ENCODE measurements at places on chromosomes 4 and X.

- DNase-seq: peak; percentile 54
Observed at GRCh38 chr4:1628892-1629698, 55.0 kb downstream of the FAM53A start.

DNA sequence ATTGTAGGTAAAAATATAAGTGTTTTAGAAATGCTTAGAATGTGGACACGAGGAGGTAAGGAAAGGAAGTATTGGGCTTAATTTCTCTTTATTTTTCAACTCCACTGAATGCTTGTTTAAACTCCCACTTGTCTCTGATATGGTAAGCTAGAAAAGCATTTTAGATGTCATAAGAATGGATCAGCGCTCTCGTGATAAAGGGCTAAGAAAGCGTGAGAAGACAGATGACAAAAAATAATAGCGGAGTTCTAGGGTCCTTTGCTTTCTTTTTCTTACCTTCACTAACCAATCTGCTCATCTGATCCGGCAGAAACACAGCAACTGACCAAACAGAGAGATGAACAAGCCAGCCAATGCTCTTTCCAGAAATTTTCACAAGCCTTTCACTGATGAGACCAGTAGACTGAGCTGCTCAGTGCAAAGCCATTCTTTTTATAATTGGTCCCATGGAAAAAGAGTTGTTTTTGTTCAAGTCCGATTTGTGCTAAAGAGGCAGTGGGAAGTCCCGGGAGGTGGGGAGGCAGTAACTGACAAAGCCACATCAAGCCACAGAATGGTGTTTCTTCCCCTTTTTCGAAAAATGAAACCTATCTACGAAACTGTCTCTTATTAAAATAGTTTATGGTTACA lies at the start of gene TASL:
TASL (minus strand) TSS at position 405 of the 630 bp plus-strand sequence. CDS start 17,411 bp downstream, outside the sequence.
- no peak for DNase-seq

GRCh38 chr4:166501941-166502382 lies 628.9 kb downstream of the TLL1 start:
- no peak for DNase-seq

DNA sequence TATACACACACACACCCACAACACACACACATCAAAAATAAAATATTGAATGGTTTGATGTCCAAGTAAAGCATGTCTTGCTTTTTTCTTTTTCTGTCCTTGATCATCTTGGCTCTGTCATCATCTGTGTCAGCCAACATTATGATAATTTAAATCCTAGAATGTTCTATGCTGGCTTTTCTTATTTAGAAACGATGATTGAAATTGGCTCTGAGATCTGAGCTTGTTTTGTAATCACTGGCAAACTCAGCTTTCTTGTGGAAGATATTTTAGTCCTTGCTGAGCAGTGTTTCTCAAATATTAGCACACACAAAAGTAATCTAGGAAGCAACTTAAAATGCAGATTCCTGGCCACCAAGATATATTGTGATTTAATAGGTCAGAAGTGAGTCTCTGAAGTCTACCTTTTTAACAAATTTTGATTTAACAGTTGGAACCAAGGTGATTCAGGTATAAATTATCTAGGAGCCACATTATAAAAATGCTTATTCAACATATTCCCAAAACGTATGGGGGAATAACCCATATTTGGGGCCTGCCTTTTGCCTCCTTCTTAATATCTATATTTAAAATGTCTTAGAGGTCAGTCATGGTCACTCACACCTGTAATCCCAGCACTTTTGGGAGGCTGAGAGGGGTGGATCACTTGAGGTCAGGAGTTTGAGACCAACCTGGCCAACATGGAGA lies 24.0 kb upstream of the DSPP start:
- no peak for DNase-seq

DNA sequence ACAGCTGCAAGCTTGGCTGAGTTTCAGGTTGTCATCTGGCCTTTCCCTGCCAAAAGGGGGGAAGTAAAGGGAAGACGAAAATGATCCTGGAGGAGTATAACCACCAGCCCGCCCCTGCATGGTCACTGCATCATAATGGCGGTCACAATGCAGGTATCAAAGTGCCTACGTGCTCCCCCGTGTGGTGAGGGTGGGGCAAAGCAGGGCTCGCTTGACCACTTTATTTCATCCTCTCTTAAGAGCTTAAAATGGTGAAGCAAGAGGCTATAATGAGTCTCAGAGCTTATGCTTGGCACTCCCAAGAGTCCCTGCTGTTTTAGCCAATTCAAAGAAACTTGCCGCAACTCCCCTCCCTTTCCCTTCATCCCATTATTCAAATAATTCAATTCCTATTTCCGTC lies 105.6 kb downstream of the APOOL start:
- no peak for DNase-seq

DNA sequence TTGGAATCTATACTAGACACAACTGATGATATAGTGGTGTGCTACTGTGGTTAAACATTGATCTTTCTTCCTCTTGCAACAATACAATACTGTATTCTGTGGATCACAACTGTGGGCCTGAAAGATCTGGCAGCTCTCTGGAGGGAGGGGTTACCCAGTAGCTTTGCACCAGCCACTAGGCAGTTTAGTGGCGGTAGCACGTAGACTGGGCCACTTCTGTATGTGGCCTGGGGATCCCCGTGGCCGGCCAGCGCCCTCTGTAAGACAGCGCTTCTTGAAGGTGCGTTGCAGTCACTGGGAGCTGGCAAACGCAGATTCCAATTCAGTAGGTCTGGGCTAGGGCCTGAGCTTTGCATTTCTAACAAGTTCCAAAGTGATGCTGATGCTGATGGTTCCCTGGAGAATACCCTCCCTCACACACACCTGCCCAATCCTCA lies 168.6 kb downstream of the MGST2 start:
- no peak for DNase-seq

- DNase-seq: no peak
Observed at GRCh38 chr4:40990236-40990898, 224.0 kb downstream of the APBB2 start.

DNA sequence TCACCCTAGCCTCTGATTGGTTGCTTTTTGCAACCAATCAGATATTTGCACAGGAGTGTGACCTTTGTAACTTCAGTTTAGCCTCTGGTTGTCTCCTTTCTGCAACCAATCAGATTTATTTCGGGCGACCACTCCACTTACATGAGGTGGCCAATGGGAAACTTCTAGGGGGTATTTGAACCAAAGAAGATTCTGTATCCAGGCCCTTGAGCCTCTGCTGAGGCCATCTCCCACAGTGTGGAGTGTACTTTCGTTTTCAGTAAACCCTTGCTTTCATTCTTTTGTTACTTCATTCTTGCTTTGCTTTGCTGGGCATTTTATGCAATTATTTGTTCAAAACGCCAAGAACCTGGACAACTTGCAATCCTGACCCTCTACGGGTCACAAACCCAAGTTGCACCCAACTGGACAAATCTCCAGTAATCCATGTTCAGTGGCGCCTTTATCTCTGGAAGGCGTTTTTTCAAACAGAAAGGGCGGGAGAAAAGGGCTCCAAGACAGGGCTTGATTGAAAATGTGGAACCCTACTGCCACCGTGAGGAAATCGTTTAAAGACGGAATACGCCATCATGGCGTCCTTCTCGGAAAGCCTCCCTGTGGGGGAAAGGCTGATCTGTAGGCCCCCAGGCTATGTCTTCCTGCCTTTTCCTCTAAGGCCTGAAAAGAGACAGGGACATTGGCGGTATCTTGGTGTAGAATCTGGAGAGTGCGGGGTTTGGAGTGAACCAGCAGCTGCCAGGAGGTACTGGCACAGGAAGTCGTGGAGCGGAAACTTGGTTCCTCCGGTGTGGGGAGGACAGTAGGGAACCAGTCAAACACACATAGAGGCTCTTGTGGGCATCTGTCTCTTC lies 184.6 kb downstream of the OR13H1 start:
- DNase-seq: peak; percentile 64

- no peak for DNase-seq
Observed at GRCh38 chrX:39002466-39002865, 201.2 kb downstream of the MID1IP1 start.

GRCh38 chr4:183332447-183332846 lies 10.2 kb upstream of the CLDN24 start:
- no peak for DNase-seq

GRCh38 chr4:79083406-79084010 lies 144.3 kb upstream of the PAQR3 start:
- DNase-seq: no peak

- no peak for DNase-seq
Observed at GRCh38 chr4:169070071-169070894, 60.2 kb upstream of the CBR4 start.

DNA sequence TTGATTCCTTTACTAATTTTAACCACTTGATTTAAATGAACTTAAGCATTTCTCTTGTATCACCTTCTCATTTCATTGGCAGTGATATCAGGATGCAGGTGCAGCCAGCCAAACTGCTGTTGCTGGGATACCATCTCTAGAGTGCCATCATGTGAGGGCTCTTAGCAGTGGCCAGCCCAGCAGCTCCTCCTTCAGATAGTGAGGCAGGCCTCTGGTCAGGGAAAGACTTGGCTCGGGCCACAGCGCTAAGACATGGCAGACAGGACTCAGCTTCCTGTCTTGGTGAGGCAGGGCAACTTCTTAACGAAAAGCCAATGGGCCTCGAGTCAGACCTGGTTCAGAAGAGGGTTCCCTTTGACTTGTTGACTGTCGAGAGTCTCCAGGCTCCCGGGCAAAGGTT lies 50.0 kb downstream of the NOP14 start:
- DNase-seq: no peak

- DNase-seq: no peak
Observed at GRCh38 chr4:107570952-107571351, 149.1 kb downstream of the PAPSS1 start.

DNA sequence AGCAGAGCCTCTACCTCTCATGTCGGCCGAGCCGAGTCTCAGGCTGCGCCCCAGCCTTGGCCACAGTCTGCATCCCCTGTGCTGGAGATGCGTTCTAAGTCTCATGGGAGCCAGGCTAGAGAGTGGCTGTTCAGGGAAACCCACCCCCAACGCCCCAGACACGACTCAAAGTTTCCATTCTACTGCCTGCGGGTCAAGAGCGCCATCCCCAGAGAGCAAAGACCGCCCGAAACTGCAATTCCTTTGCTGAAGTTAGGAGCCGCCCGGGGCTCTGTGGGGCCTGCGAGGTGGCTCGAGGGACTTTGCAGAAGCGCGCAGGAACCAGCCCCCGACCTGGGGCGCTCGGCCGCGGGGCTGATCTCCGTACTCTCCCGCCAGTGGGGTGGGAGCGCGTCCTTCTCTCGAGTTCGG lies 10.0 kb upstream of the ELF4 start:
- DNase-seq: no peak

DNA sequence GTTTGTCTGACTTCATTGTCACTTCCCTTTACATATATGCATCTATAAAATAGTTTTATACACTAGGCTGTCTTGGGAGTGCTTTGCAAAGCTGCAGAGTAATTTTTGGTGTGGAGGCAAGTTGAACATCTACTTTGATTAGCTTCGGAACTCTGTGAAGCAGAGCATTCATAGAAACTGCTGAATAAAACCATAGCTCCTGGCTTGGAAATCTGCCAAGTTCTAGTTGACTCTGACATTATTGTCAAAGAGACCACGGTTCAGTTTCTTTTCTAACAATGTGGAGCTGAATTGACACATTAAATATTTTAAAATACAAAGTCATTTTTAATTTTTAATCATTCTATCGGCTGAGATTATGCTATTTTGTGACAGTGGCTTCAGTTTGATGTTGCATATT lies 335.0 kb downstream of the BMPR1B start:
- DNase-seq: no peak

- no peak for DNase-seq
Observed at GRCh38 chrX:131985526-131986049, 37.5 kb upstream of the STK26 start.

DNA sequence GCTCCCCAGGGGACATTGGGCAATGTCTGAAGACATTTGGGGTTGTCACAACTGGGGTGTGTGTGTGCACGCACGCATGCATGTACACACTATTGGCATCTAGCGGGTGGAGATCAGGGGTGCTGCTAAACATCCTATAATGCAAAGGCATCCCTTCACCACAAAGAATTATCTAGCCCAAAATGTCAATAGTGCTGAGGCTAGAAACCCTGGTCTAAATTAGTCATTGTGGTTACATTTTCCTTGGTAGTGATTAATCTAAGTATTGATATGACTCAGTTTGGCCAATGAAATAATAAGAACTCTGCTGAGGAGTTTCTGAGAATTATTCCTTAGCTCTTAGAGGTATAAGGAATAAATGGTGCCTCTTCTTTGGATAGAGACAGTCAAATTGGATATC lies 200.2 kb downstream of the CLCN4 start:
- DNase-seq: no peak

GRCh38 chr4:60452266-60452665 lies 747.9 kb upstream of the ADGRL3 start:
- DNase-seq: no peak

GRCh38 chr4:177778623-177779022 lies 336.4 kb upstream of the AGA start:
- no peak for DNase-seq

GRCh38 chr4:8771258-8771590 lies 100.4 kb downstream of the HMX1 start:
- DNase-seq: no peak

GRCh38 chrX:113790987-113791386 lies 792.9 kb upstream of the HTR2C start:
- DNase-seq: no peak

- no peak for DNase-seq
Observed at GRCh38 chr4:173212379-173212778, 43.8 kb downstream of the GALNT7 start.

- DNase-seq: no peak
Observed at GRCh38 chr4:152983221-152983620, 47.1 kb downstream of the FHDC1 start.

DNA sequence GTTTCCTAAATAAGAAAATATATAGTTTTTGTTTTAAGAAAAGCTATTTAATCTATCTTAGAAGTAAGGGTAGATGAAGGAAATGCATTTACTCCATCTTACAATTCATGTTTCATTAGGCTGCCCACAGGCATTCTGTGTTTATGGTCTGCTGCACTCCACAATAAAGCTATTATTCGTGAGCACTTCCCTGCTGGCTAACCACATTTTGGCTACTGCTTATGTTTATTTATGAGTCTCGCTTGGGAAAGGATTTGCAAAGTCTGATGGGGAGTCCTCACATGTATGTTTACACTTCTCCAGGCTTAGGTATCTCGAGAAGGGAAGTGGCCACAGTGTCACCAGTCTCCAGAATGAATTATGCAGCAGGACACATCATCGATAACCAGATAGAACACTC lies 260.8 kb upstream of the VCX start:
- DNase-seq: no peak

DNA sequence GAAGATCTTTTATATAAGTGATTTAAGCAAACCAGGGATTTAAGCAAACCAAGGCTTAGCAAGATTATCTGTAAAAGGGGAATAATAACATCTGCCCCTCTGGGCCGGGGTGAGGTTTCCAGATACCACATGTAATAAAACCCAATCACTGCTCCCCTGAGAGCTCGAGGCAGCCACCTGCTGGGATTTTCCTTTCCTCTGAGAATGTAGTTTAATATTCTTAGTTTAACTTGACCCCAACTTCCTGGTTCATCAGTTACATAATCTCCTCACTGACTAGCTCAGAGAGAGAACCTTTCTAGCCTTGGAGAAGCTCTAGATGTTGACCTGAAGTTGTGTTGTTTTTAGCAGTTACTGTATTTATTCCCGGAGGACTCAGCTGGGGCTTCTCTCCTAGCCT lies 322.4 kb downstream of the ARHGAP10 start:
- DNase-seq: no peak

DNA sequence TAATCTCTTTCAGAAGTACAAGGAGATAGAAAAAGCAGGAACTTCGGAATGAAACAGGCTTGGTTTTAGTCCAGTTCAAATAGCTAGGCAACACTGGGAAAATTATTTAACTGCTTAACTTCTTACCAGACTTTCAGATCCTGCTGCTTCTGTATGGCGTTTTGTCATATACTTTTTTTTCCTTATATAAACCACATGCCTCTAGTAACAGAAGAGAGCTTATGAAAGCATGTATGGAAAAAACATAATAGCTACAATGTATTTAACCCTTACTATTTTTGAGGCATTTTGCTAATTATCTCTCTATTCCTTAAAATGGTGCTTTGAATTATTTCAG lies 439.6 kb downstream of the INPP4B start:
- DNase-seq: no peak
